ENCODE measurements at places on chromosomes 1 and 21.

DNA sequence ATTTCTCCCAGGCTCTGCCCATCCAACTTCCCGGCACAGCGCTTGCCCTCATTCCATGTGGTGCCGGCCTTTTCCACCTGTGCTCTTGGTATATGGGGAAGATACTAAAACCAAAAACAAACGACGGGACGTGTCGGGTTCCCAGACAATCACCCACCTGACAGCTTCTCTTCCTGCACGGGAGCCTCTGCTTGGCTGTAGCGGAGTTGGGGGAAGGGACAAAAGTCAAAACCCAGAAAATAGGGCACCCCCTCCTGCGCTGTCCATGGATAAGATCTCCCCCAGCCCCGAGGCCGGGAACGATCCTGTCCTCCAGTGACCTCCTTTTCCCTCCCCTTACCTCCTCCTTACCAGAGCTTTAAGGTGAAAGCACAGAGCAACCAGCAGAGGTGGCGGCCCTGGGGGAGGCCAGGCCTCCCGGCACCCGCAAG is 640 bp downstream of the JTB start:
- no peak for DNase-seq

- DNase-seq: peak; percentile 89
These were observed 480.4 kb upstream of the CAMK1G start for GRCh38 chr1:209103092-209103491.

DNA sequence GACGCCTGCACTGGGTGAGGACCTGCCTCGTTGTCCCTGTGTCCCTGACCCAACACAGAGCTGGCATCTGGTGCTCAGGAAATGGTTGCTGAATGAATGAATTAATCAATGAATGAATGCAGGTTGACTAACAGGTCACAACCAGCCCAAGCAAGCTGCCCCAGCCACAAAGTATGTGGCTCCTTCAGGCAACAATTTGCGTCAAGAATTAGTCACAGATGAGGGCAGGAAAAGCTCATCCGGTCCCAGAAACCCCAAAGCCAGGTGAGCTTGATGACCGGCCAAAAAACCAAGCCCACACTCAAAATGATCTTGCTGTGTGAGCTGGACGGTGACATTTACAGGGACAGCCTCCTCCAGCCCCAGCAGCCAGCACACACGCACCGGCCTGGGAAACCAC is 40.6 kb upstream of the GPR153 start:
- DNase-seq: no peak

- DNase-seq: no peak
These were observed 129.8 kb upstream of the USH2A start for GRCh38 chr1:216553040-216553439.

DNA sequence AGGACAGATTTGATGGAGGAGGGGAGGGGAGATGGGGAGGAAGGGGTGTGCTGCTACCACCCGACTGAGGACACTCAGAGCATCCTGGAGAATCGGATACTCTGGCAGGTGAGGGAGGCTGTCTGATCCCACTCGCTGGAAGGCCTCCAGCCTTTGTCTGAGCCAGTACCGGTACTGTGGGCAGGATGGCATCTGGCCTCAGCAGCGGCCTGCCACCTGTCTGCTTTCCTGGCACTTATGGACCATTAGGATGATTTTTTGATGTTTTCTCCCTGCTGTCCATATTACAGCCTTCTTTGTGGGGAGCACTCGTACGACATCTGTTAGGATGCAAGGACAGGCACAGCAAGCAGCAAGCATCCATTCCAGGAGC is 11.5 kb downstream of the ATP2B4 start:
- DNase-seq: peak; percentile 68

DNA sequence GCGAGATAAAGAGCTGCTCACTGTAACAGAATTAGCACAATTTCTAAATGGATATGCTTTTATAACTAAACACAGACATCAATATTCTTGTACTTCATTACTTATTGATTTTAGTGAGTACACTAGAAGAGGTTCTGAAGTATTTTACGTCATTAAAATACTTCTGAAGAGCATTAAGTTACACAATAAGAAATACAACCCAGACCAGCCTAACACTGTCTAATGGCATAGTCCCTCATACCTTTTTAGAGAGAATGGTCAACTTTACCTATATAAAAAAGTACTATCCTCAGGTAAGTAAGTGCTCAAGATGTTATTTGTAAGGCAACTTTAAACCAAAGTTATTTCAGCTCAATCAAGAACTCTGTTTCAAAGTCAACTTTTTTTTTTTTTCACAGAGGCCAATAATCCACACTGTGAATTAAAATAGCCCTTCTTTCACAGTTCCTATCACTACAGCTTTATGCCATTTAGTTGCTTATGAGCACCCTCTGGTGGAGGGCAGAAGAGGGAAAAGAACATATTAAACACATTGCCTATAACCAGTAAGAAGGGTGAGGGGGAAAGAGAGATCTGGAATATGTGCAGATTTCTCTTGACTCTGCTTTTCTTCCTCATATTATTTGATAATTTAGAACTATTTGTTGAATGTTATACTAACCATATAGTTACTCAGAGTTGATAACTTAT is 182.1 kb upstream of the DMRTA2 start:
- DNase-seq: peak; percentile 73

DNA sequence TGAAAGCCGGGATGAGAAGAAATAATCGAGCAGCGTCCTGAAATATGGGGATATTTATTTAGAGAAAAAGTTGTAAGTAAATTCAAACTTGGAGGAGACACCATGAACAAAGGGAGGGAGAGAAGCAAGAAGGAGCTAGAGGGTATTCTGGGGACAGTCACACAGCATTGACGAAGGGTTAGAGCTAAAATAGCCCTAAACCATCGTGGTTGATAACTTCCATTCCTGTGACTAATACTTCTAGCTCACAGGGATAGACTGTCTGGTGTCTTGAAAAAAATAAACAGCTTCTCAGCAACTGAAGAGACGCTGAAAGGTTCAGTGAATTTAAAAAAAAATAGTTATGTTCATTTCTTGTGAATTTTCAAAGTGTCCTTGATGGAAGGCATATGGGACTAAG is 86.7 kb downstream of the LRRC53 start:
- no peak for DNase-seq

GRCh38 chr1:27959792-27960603 is at the start of gene XKR8:
Gene XKR8, plus strand, starts transcription at chr1:27959973. Its CDS starts 97 bp downstream, at chr1:27960070.
- DNase-seq: peak; percentile 11

- no peak for DNase-seq
These were observed 232.0 kb upstream of the VAMP3 start for GRCh38 chr1:7538849-7539768.

DNA sequence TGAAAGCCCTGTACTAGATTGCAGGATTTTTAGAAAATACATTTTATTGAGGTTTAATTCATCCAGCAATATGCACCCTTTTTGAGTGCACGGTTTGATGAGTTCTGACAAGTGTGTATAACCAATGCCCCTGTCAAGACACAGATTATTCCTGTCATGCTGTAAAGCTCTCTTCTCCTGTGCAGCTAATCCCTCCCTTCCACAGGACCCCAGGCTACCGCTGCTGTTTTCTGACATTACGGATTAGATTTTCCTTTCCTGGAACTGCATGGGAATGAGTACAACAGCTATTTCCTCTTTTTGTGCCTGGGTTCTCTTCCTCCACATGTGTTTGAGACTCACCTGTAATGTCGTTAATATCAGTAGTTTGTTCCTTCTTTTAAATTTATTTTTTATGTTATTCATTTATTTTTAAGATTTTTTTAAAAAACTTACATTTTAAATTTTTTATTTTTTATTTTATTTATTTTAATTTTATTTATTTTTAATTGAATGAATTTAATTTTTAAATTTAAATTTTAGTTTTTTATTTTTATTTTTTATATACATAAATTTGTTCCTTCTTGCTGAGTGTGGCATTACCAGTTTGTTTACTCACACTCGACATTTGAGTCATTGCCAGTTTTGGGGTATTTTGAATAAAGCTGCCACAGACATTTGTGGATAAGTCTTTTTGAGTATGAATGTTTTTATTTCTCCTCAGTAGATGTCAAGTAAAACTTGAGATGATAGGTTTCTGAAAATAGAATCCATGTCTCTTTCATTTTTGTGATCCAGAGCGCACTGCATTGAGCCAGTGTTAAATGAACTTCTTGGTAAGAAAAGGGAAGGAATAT is 79.0 kb upstream of the B3GALT5 start:
- no peak for DNase-seq

GRCh38 chr1:107051266-107051665 is 5.2 kb upstream of the PRMT6 start:
- DNase-seq: no peak

DNA sequence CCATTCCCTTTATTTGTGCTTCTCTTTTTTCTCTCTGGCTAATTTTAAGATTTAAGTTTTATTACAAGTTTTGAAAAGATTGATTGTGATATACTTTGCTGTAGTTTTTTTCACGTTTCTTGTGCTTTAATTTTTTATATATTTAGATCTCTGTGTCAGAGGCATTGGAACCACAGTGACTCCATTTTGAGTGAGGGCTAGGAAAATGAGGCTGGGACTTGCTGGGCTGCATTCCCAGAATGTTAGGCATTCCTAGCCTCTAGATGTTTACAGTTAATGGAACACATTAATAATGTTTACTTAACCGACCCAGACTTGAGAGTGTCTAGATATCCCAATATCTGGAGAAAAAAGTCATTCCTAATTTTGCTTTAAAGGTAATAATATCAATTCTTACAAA is 939.4 kb downstream of the BRINP3 start:
- DNase-seq: no peak

- DNase-seq: no peak
These were observed 23.6 kb downstream of the ATP2B4 start for GRCh38 chr1:203649999-203650836.

- no peak for DNase-seq
These were observed 60.4 kb downstream of the KCNN3 start for GRCh38 chr1:154809436-154810413.

- DNase-seq: no peak
These were observed 81.6 kb upstream of the ACTL8 start for GRCh38 chr1:17673329-17674072.

DNA sequence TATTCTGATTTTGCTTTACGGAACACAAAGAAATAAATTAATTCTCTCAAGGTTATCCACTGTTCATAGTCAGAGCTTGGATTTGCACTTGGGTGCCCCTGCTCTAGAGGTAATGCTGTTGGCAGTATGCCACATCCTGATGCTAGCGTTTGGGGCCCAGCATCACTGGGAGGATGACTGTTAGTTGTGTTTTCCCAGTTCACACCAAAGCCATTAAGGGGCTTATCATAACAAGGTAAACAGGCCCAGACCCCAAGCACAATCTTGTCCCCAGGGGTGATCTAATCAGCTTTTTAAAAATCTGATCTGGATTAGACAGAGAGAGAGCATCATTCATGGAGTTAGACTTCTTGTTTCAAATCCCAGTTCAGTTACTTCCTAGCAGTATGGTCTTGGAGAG is 60.2 kb upstream of the PBX1 start:
- no peak for DNase-seq

- no peak for DNase-seq
These were observed 56.3 kb downstream of the SLC9A1 start for GRCh38 chr1:27098431-27099134.

- no peak for DNase-seq
These were observed 42.7 kb downstream of the SEC16B start for GRCh38 chr1:177927021-177927596.

DNA sequence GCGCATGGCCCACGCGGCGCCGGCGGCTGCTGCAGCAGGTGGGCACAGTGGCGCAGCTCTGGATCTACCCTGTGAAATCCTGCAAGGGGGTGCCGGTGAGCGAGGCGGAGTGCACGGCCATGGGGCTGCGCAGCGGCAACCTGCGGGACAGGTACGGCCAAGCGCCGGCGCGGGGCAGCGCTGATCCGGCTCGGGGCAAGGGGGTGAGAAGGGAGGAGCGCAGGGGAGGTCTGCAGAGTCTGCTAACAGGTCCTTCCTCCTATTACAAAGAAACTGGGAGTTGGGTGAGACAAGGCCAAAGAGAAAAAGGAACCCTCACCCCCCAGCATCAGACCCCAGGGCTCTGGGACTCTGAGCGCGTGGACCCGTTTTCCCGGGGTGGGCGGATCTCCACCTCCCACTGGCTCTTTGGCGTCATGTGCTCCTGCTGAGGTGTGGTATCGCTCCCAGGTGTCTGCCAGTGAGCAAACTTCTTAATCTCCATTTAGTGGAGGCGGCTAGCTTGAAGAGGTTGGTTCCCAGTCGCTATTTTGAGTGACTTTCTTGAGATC is 431 bp downstream of the MTARC1 start:
- peak; percentile 28 for DNase-seq

DNA sequence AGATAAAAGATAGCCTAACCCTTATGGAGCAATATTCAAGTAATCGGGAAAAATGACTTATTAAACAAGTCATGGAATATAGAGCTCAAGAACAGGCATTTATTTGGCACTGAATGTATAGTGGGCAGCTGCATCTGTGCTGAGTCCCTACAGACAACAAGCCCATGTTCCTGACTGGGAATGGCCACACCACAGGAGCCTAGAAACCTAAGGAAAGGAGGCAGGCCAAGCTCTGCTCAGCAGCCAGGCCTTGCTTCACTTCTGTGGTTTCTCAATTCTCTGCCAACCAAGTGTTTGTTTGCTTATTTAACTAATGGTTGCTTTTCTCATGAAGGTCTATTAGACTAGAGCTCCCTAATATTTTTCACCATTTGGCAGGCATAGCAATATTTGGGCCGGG is 21.5 kb downstream of the AK2 start:
- DNase-seq: no peak

DNA sequence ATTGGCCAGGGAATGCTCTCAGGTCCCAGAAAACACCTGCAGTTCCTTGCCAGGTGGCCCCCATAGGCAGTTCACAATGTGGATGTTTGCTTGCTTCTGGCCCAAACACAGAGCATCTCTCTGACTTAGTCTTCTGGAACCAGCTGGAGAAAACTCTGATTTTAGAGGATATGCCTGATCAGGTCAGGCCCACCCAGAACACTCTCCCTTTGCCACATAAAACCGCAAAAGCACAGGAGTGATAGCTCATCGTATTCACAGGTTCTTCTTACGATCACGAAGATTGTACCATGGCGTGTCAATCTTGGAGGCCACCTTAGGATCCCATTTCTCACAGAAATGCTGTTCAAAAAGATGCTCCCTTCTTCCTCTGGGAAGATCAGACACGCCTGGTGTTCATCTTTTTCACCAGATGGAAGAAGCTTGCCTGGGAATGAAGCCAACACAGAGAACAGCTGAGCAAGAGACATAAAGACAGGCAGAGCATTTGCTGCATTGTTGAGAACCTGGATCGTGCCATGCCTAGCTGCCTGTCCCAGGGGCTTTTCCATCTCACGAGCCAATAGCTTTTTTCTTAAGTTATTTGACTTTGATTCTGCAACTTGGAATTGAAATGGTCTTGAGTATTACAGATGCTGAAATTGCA is 11.6 kb upstream of the CD247 start:
- peak; percentile 89 for DNase-seq

- no peak for DNase-seq
These were observed 7.5 kb downstream of the RBM15 start for GRCh38 chr1:110346690-110347089.

- no peak for DNase-seq
These were observed at the start of gene FAM177B for GRCh38 chr1:222736972-222737371. Gene FAM177B, plus strand, starts transcription at chr1:222737202. Its CDS starts 9,344 bp downstream, at chr1:222746546.

- no peak for DNase-seq
These were observed 65.7 kb upstream of the MORC3 start for GRCh38 chr21:36254106-36254941.

- no peak for DNase-seq
These were observed 51.1 kb downstream of the DOP1B start for GRCh38 chr21:36207577-36208320.

GRCh38 chr1:27332536-27333281 is 9.1 kb upstream of the SYTL1 start:
- DNase-seq: no peak

All from NCI-H1694 treated with DMSO at 0.1 percent for 48 hours (cell line).